NAMALWA (cell line): ENCODE measurements at places on chromosomes 6 and 20.

DNA sequence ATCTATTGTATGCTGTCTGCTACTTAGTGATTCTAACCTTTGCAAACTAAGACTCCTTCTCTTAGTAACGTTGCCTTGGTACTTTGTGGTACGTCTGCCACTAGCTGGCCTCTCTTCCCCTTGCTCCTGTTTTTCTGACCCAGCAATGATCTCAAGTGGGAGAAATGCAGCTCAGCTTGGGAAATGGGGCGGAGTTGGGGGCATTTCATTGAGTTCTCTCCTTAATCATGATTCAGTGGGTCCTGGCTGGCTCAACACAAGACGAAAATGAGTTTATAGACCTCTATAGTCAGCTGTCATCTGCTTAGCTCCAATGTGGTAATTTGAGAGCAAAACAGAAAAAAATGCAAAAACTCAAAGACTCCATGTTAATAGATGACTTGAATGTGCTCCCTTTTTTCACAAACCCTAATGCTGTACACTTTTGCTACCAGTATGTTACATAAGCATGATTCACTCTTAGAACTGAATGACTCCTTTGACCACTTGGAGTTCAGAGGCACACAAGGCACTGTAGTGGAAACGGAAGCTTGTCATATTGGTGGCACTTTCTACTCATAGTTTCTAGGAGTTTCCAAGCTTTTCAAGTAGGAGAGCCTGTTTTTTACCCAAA, 55.3 kb upstream of the SOX4 start:
- no peak for DNase-seq

DNA sequence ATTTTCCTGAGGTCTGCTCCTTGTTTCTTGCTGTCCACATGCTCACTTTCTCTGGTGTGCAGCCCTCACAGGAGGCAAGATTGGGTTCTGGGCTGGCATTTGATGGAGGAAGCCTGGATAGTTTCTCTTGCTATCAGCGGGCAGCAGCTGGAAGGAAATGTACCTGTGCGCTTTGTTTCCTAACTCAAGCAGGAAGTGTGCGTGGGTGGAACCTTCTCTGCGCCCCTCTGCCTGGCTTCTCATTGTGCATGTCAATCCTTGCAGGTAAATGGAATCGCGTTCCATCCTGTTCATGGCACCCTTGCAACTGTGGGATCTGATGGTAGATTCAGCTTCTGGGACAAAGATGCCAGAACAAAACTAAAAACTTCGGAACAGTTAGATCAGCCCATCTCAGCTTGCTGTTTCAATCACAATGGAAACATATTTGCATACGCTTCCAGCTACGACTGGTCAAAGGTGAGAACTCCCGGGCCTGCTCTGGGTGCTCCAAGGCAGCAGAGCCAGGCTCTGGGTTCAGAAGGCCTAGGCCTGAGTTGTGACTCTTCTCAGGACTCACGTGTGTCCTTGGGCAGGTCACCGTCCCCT, 16.8 kb upstream of the RBM38 start:
- DNase-seq = no peak

GRCh38 chr20:51628533-51629398, 86.2 kb upstream of the NFATC2 start:
- no peak for DNase-seq

DNA sequence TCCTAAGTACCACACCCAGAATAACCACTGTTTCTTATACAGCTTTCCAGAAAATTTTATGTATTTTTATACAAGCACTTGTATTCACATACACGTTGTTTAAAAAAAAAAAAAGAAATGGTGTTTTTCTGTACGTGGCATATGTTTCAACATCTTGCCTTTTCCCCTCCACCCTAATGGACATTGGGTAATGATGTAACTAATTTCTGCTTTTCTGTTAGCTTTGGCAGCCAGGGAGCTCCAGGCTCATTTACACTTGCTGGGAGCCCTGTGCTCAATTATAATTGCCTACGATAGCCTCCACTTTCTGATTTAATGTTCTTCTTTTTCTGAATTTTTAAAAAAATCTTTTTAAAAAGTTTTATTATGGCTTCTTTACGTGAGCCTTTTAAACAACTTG, 352.4 kb downstream of the UTRN start:
- no peak for DNase-seq

DNA sequence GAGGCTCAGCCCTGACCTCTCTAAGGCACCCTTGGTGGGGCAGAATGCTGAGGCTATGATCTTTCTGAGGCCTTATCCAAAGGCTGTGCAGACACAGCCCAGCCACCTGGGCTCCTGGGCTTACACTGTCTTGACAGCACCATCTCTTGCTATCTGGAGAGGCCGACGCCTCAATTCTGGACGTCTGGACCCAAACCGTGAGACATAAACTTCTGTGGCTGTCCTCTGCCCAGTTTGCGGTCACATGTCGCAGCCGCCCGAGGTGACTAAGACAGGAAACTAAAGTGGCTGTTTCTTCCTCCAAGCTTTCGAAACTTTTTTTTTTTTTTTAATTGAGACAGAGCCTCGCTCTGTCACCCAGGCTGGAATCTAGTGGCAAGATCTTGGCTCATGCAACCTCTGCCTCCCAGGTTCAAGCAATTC, 49.3 kb downstream of the PRR18 start:
- no peak for DNase-seq
